ENCODE measurements at places on chromosomes 2 and 18.

- DNase-seq: no peak
Measured at GRCh38 chr2:5039241-5039975, 652.8 kb upstream of the SOX11 start.

- DNase-seq: no peak
Measured at GRCh38 chr2:177606636-177607035, 214.1 kb downstream of the AGPS start.

DNA sequence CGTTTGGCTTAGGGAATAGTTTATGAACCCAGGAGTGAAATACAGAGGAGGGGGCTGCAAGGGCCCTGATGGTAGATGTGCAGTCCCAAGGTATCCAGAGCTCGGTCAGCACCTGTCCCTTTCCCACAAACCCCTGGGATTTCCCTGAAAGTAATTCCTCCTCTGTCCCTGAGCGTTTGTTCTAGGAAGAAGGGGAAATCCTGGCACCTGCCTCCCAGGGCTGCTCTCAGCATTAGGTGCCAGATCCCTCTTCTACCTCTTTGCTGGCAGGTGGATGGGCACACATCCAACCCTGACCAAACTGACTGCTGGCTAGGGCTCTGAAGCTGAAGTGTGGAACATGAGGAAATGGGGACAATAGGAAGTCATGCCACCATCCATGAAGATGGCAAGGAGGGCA lies 824.0 kb downstream of the SLC4A3 start:
- no peak for DNase-seq

GRCh38 chr2:120531863-120532600 lies 186.1 kb downstream of the INHBB start:
- DNase-seq: no peak

DNA sequence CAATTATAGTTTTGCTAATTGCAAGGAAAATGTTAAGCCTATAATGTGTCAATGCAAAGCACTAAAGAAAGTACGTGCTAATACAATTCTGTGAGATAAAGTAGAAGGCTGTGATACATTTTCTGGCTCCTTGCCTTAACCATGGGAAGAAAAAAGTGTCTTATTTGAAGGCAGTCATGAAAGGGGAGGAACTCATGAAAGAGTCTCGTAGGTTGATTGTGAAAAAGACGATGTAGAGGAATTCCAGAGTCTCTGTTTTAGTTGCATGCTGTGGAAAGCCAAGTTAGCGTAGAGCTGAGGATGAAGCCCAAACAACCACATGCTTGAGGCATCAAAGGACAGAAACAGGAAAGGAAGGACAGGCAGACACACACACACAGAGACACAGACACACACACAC lies 214.1 kb downstream of the MEIS1 start:
- no peak for DNase-seq

DNA sequence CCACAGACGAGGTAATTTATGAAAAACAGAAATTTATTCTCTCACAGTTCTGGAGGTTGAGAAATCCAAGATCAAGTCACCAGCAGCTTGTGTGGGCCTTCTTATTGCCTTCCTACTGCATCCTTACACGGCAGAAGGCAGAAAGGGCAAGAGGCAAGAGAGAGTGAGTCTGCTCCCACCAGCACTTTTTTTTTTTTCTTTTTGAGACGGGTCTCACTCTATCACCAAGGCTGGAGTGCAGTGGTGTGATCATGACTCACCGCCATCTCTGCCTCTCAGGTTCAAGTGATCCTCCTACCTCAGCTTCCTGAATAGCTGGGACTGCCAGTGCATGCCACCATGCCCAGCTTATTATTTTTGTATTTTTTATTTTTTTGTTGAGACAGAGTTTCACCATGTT lies 78.5 kb upstream of the HK2 start:
- no peak for DNase-seq

GRCh38 chr18:39167990-39168389 lies 1602.4 kb upstream of the CELF4 start:
- DNase-seq: no peak

- DNase-seq: no peak
Measured at GRCh38 chr2:73218298-73218697, 4.3 kb downstream of the SMYD5 start.

GRCh38 chr2:47152803-47153202 lies 2.3 kb downstream of the STPG4 start:
- DNase-seq: no peak

GRCh38 chr2:8676921-8677645 lies 4.8 kb upstream of the ID2 start:
- DNase-seq: no peak

GRCh38 chr2:30150786-30151185 lies 4.0 kb downstream of the YPEL5 start:
- no peak for DNase-seq

All from hematopoietic multipotent progenitor cell treated with erythropoietin and hydrocortisone succinate and interleukin-3 and kit ligand, for 6 days (in vitro differentiated cells).